ENCODE measurements at places on chromosomes 12 and 14.

GRCh38 chr12:18165422-18165871, 75.5 kb upstream of the RERGL start:
- no peak for ATAC-seq

- no peak for ATAC-seq
Measured at GRCh38 chr12:111995782-111996480, 17.0 kb downstream of the TMEM116 start.

DNA sequence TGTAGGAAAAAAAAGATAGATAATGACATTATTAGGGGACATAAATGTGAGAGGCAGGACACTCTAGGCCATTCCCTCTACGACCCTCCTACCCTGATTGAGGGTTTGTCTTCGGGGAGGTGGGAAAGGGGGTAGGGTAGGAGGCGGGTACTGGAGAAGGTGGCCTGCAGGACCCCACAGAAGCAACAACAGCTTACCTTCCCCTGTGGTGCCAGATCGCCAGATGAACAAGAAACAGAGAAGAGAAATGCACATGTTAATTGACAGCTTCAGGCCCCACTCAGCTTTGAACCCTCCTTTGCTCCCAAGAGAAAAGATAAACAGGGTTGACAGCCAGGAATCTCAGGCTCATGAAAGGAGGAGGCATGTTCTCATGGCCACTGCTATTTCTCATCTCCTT, 4.8 kb downstream of the PHB2 start:
- ATAC-seq: no peak

- ATAC-seq: no peak
Measured at GRCh38 chr12:47207829-47208248, 128.1 kb upstream of the AMIGO2 start.

- no peak for ATAC-seq
Measured at GRCh38 chr14:100864960-100865681, 38.4 kb downstream of the RTL1 start.

DNA sequence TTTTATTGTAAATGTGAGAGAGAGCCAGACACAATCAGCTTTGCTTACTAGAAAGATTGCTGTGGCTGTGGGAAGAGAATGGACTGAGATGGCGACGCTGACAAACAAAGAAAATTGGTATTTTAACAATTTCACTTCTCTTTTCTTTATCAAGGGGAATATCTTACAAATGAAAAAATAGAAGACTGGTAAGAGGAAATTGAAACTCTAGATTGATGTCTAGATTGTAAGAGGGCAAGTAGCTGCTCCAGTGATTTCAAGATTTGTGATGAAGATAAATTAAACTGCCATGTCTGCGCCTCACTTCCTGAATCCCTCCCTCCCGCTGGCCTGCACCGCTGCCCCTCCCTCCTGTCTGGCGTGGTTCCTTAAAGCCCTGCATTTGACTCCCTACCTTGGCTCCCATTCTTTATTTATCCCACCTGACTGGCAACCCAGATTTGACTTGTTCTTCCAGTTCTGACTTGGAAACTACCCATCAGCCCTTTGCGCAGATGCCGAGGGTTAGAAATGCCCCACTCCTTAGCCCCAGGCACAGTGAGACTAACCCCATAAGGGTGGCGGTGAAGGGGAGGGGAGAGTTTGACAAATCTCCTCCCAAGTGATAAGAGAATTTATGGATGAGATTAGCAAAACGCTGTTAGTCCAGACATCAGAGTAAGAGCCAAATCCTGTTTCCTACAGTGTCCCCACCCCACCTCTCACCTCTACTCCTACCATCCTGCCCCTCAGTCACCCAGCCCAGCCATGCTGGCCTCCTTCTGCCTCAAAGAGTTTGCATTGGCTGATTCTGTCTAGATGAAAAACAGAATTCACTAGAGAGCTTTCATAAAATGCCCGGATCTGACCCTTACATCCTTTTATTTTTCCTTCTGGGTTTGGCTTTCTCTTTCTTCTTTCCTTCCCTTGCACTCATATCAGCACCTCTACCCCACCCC, 125.3 kb upstream of the ATF7IP start:
- ATAC-seq: no peak

DNA sequence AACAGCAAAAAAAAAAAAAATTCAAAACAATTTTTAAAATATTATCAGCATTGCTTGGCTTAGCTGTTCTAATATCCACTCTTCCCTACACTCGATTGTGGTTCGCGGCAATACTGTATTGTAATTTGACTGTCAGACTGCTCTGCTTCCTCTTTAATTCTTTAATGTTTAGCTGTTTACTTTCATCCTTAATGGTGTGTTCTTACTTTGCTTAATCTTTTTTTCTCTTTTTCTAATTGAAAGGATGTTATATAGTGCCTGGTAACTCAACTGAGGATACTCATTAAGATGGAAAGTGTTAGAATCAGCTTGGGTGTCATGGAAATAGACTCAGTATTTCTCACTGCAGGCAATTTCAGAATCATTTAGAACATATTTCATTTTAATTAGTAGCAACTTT, 2.0 kb downstream of the ANO4 start:
- ATAC-seq: no peak

DNA sequence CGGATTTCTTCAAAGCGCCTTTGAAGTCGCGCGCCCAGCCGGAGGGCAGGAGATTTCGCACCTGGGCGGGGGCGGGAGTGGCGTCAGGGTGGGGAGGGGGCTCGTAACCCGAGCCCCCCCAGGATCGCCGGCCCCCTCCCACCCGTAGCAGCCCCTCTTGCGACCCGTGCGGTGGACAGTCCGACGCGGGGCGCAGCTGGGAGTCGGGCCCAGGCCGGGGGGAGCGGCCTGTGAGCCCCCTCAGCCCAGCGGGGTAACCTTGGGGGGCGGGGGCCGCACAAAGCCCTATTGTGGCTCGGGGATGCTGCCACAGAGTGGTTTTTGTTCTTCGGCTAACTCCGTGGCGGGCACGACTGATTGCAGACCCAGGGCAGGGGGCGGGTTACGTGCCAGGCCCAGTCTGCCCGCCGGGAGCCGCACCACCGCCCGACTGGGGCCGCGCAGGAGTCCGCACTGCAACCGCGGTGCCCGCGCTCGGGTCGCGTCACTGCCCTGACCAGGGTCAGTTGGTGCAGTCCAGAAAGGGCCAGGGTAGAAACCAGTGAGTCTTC, 4.2 kb upstream of the AAAS start:
- ATAC-seq: no peak

GRCh38 chr12:32755051-32755653, 545 bp downstream of the YARS2 start:
- peak; percentile 71 for ATAC-seq

GRCh38 chr14:106442857-106443256, 916.5 kb downstream of the TMEM121 start:
- no peak for ATAC-seq

- ATAC-seq: no peak
Measured at GRCh38 chr14:50452296-50452695, 55.6 kb upstream of the CDKL1 start.

GRCh38 chr14:24794644-24795305, 160.8 kb upstream of the GZMB start:
- ATAC-seq: no peak

DNA sequence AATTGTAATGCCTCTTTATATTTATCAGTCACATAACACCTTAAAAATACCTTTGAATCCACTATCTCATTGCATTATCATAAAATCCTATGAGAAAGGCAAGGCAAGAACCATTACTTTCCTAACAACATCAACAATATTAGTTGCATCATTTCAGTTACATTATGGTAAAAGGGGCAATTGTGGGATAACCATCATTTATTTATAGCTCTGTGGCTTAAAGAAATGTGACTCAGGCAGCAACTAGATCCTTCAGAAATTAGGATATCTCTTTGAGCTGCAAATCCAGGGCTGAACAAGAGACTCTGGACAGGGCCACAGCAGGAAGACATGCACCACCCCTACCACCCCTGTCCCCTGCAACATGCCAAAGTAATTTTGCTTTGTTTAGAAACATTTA, 36.4 kb downstream of the EPS8 start:
- ATAC-seq: no peak

GRCh38 chr12:94372461-94372860, 87.2 kb downstream of the CEP83 start:
- no peak for ATAC-seq

DNA sequence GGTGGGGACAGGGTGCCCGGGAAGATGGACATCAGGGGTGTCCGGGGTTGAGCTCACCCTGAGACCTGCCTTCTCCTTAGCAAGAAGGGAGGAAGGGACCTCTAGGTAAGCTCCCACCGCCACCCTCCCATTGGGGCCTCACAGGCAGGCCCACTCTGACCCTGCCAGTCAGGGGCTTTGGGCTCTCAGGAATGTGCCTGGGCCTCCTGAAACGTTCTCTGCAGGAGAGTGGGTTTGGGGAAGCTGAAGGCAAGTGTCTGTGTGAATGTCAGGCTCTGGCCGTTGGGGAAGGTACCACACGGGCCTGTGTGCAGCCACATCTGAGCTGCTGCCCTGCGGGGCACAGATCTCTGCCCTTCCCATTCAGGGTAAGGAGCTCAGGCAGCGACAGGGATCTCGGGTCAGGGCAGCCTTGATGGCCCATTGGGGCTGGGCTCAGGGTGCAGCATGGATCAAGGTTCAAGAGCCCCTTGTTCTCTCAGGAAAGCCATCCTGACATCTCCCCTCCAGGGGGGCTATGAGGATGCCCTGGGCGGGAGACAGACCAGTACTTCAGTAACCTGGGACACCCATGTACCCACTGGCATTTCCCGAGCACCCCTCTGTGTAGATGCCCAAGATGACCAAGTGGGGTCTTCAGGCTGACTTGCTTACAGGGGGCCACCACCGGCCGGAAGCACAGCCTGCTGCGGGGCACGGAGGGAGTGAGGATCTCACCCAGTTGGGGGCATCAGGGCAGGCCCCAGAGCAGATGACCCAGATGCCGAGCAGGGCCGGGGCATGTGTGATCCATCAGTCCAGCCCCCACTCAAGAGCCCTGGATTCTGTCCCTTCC, 29.7 kb downstream of the FAM222A start:
- no peak for ATAC-seq

DNA sequence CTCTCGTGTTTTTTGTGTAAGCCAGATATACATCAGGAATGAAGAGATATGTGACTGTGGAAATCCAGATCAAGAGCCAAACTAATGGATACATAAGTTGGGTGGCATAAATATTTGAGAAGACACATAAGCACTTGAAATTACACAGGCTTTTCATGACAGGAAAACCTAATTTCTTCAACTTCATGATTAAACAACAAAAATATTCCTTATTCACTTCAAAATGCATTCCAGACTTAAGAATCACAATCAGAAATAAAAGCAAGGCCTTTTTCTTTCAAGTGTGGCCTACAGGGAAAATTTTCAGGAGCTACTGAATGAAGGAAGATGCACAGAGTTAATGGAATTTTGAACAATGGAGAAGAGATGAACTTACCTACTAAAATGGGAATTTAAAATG, 515.6 kb downstream of the FOXG1 start:
- no peak for ATAC-seq

DNA sequence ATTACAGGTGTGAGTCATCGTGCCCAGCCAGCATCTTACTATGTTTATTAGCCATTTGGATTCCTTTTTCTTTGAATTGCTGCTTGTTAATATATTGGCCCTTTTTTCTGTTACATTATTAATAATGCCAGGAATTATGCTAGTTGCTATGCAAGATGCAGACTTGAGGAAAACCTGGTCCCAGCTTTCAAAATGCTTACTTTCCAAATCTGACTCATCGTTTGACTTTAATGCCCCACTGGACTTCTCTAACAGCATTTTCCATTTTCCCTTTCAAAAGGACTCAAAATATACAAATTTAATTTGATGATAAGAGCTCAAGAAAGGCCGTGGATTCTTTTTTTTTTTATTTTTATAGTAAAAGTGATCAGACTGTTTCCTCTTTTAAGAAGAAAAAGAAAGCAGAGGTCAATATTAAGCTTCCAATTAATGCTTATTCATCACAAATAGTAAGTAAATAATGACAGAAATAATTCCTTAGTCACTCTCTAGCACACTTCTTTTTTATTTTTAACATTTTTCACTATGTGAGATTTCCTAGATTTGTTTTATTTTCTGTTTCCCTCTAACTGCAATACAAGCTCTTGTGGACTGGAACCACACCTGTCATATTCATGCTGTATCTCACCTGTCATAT, 146.1 kb upstream of the FGD4 start:
- ATAC-seq: no peak

GRCh38 chr12:49667325-49668090, 39.7 kb downstream of the FMNL3 start:
- peak; percentile 85 for ATAC-seq

- ATAC-seq: no peak
Measured at GRCh38 chr12:104740668-104741067, 217.4 kb downstream of the SLC41A2 start.

GRCh38 chr12:78176643-78177042, 345.9 kb downstream of the NAV3 start:
- ATAC-seq: no peak

GRCh38 chr14:86852530-86852929, 1140.5 kb downstream of the GALC start:
- ATAC-seq: no peak

DNA sequence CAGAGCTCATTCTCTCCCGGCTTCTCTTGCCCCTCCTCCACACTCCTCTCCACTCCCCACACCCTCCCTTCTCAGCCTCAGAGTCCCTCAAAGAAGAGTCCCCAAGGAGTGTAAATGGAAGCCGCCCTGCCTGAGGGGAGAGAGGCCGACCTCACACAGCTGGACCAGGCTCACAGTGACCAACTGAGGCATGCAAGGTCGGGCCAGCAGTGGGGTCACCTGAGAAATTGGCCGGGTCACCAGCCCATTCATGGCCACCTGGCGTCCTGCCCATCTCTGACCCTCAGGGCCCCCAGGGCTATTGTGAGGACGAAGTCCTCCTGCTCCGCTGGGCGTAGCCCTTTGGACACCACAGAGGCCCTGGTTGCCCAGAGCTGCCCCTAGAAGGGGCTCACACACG, 49.5 kb upstream of the NUAK1 start:
- ATAC-seq: no peak

Data from motor neuron (in vitro differentiated cells).